ENCODE measurements at places on chromosomes 7 and 10.

- DNase-seq, result no peak
Observed at GRCh38 chr7:98395481-98395880, 5.4 kb downstream of the BAIAP2L1 start.

- no peak for DNase-seq
Observed at GRCh38 chr7:157434701-157435100, 97.9 kb downstream of the DNAJB6 start.

- DNase-seq, result no peak
Observed at GRCh38 chr10:7558036-7558435, 108.7 kb downstream of the ITIH5 start.

DNA sequence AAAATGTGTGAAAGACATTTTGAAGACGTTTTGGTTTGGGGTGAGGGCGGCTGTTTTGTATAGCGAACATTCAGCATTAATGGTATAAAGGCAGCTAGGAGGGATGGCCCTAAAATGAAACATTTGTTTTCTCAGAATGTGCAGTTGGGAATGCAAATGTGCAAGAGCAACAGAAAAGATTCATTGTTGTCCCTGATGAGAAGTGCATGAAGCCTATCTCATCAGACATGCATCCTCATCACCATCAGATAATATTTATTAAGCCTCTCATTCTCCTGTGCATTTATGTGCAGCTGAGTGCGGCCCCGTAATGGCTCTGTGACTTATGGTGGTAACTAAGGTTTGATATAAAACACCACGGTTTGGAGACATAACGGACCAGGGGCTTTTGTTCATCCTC, 199.5 kb downstream of the GFRA1 start:
- DNase-seq, result no peak

DNA sequence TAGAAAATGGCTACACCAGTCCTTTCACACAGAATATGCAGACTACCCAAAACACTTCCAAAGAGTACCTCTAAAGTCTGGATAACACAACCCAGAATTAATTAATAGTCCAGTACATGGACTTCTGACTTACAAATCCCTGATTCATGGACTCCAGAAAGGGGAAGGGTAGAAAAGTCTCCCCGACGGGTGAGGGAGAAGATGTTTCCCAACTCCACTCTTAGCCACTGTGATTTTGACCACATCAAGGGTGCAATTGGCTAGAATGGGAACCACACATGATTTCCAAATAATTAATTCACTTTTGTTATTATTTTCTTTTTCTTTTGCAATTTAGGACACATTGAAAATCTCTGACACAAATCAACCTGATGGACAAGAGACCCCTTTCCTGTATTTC, 1.4 kb downstream of the TMEM130 start:
- no peak for DNase-seq

DNA sequence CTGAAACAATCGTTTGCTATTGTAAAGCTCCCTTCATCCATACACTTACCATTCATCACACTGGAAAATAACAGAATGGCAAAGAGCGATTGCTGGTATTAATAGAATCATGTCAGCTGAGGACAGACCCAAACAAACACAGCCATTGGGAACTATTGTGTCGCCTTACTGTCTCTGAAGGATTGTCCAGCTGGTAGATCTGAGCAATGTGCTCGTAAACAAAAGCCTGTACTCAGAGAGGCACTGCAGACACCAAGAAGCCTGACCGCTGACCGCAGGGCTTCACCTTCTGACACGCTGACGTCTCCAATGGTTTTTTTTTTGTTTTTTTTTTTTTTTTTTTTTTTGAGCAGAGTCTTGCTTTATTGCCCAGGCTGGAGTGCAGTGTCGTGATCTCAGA, 151.0 kb upstream of the FRMD4A start:
- DNase-seq, result no peak

DNA sequence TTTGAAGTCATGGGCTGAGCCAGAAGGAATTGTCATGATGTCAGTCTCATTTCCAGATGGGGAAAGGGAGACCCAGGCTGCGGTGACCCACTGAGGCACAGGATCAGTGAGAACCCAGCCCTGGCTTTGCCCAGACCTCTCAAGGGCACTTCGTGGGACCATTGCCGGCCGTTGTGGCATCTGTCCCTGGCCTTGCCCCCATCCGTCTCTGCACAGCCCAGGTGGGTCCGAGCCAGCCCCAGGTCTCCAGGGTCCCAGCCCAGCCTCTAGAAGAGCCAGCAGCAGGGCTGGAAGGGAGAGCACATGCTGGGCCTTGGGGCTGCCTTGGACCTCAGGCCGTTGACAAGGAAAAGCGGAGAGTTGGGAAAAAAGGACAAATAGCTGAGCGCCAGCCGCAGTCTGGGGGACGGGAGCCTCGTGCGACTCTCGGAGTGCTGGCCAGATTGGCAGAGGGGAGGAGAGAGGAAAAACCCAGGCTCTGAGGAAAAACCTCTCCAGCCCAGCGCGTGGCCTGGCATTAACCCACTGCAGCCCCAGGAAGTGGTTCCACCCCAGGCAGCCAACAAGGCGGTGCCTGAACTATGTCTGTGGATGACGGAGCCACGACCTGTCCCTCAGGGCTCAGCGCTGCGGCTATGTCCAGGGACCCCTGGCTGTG, 30.2 kb downstream of the GRIFIN start:
- no peak for DNase-seq

- DNase-seq, result peak; percentile 3
Observed at GRCh38 chr7:53426145-53426750, 390.8 kb downstream of the POM121L12 start.
